ENCODE measurements at places on chromosomes 12 and 14.

DNA sequence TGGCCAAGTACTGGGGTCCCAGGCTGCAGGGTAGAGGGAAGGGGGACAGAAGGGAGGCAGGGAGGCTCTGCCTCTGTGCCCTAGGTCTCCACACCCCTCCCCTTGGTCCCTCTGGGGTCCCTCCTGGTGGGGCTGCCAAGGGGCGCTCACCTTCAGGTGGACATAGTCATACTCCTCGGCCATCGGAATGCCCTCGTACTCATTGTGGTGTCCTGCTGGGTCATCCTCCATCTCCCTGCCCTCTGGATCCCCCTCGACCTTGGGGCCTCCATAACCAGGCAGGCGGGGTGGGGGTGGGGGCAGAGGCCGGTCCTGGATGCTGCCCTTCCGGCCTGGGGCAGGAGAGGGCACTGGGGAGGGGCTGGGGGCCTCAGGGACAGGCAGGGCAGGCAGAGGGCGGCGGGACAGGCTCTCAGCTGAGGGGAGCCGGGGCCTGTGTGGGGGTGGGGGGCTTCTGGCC is 5.8 kb downstream of the EFS start:
- DNase-seq: no peak

DNA sequence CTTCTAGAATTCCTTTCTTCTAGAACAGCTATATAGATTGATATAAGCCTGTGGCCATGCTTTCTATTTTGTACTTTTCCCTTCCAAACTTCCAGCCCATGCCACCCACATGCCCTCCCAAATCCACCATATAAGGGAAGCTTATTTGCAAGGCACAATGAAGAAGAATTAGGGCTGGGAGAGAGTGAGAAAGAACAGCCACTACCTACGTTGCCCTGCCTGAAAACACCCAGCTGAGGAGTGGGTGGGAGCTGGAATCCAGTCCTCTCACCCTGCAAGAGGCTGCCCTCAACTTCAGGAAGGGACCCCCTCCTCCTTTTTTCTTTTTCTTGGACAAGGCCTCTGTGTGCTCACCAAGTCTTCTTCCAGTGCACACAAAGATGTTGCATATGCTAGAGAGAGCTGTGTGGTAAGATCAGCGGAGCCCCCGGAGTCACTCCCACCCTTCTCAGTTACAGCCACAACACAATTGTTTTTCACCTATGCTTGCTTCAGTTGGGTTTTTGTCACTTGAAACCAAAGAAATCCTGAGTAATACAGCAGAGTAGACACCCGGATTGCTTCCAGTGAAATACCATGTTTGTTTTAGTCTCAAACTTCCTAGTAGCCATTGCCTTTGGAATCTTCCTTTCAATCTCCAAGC is 38.8 kb downstream of the CDKL1 start:
- no peak for DNase-seq

DNA sequence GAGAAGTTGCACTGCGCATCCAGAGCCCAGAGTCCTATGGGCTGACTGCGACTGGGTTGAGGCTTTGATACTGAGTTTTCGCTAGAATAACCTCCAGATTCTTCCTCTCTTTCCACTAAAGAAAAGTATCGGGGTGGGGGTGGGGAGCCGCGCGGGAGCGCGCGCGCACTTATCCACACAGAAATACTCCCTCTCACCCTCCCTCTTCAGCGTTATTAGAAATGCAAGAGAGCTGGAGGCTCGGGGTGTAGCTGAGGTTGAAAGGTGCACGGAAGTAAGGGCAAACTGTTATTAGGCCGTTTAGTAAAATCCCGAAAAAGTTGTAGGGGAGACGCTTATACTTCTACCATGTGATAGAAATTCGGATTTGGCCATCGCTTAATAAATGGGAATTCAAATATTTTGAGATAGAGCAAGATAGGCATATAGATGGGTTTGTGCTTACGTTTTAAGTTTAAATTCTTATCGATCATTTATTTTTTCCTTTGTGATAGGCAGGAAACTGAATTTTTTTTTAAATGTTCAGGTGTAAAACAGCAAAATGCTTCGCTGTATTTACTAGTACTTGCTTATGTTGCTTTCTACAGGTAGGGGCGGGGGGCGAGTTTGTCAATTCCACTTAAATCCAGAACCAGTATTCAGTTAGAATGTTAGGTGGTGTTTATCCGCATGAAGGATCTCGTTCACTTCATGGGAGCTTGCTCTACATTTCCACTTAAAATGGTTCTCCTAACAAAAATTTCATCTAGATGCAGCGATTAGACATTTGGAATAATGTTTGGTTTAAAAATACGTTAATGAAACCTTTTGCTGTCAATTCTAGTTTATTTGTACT is 1.1 kb downstream of the ARHGAP5 start:
- no peak for DNase-seq

DNA sequence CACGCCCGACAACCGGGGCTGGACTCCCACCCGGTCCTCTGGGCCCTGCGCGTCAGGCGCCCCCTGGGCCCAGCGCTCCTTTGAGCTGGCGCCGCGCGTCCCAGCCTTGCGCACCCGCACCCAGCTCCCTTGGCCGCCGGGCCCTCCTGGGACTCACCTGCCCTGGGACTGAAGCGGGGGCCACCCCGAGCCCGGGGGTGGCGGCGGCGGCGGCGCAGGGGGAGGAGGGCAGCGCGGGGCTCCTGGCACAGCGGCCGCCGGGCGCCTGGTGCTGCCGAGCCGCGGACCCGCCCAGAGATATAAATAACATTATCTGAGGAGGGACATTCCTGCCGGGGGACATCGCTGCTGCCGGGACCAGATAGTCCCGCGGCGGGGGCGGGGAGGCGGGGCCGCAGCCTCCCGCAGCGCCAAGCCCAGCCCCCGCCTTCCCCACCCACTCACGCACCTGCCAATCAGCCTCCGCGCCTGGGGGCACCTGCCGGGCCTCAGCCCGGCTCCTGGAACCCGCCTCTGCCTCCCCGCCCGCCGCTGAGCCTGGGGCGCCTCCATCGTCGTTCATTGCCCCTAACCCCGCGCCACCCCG is at the start of gene SPTB:
SPTB (minus strand) TSS at position 273 of the 586 bp plus-strand sequence. CDS start 56,813 bp downstream, outside the sequence.
- DNase-seq: peak; percentile 52

DNA sequence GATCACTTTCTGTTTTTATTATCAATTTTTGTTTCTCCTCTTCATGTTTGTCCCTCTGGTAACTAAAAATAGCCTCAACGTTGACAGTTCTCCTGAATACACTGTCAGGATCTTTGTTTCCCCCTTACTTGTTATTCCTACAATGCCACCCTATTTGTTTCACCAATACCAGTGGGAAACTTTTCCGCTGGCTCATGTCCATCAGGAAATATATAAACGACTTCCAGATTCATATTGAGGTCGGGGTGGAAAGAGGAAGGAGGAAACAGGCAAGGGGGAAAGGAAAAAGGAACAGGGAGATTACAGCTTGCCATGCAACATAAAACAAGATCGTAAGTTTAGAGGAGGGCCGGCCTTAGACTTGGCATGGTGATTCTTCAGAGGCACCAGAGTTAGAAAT is 61.7 kb downstream of the BTBD7 start:
- no peak for DNase-seq

GRCh38 chr12:43976027-43976426 is 140.1 kb downstream of the TMEM117 start:
- DNase-seq: no peak

DNA sequence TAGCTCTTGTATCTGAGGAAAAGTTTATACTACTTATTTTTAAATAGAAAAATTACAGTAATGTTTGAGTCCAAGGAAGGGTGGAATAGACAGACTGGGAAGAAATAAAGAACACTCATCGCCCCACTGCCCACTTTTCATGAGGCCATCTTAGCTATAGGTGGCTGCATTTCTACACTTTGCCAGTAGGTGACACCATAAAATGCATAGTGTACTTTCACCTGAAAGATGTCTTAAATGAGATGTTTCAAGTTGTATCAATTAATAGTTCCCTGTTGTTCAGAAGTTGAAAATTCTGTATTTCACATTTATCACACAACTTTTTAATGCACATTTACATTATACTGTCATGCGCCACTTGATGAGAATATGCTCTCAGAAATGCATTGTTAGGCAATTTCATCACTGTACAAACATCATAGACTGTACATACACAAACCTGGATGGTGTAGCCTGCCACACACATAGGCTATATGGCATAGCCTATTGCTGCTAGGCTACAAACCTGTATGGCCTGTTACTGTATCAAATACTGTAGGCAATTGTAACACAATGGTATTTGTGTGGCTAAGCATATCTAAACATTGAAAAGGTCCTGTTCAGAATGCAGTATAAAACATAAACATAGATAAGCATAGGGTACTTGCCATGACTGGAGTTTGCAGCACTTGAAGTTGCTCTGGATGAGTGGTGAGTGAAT is 27.6 kb downstream of the PMCH start:
- DNase-seq: no peak

GRCh38 chr12:89345830-89346740 is 6.2 kb downstream of the DUSP6 start:
- DNase-seq: peak; percentile 46

GRCh38 chr14:71734885-71735284 is 197.3 kb upstream of the RGS6 start:
- DNase-seq: no peak

- DNase-seq: no peak
Measured at GRCh38 chr12:124655698-124656516, 88.5 kb upstream of the NCOR2 start.

DNA sequence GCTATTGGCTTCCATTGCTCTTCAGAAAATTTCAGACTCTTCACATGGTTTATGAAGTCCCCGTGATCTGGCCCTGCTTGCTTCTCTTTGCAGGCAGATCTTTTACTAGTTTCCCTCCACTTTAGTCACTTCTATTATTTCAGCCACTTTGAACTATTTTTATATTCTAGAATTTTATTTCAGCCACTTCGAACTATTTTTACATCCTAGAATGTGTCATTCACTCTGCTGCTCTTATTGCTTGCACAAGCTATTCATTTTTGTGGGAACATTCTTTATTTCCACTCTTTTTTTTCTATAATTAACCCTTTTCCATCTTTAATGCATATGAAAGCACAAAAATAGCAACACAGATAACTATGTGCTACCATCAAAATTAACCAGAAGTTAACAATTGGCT is 24.5 kb downstream of the TSHR start:
- DNase-seq: no peak

GRCh38 chr12:68844788-68845695 is 37.1 kb downstream of the MDM2 start:
- DNase-seq: no peak

DNA sequence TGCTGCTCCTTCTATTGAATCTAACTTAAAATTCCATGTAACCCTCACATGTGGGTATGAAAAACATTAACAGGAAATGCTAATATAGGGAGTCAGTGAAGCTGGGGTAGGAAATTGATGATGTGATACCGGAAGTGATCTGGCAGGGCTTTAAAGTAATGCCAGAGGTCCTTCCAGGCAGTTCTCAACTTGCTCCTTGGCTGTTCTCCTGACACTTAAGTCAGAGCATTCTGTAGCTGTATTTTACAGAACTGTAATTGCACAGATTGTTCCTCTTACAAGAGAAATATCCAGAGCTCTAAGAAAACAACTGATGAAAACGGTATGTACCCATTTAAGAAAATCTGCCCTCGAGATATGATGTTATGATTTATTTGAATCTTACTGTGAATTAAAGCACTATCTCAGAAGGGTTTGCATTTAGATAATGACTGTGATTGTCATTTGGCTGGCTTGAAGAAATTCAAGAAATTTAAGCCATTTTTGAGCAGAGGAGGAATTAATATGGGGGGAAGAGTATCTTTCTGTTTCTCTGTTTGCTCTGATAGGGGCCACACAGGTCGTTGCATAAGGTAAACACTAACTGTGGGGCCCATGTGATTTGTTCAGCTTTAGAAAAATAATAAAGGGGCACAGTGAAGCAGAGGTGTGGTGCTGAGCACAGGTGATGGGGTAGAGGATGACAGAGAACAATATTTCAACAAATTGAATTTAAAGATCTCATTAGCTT is 88.4 kb downstream of the BBS10 start:
- no peak for DNase-seq

DNA sequence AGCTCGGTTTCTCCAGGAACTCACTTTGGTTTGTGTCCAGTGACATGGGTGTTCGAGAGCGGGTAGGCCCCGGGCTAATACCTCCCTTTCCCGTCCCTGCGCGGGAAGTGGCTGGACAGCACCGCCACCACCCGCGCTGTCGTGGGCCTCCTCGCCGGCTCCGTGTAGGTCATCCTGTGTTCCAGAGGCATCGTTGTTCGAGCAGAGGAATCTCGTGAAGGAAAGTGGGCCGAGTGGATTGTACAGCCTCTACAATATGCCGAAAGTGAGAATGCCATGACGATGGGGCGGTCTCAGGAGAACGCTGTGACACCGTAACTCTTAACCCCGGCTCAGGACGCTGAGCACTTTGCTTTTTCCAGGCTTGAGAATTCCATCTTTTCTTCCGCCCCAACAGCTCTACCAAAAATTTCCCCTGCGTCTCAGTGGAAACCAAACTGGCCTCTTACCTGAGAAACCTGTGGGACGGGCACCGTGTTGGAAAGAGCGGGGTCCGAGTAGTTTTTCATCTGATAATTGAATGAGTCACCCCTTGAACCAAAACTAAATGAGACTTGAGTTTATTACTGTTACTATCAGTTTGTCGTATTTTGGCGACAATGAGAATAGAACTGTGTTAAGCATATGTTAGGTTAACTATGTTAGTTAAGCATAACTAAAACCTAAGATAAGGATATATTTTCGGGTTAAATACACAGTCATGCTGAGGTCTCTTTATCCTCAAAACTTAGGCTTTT is 510 bp downstream of the EIF2S1 start:
- no peak for DNase-seq

- DNase-seq: no peak
Measured at GRCh38 chr14:92516966-92517506, 3.5 kb downstream of the RIN3 start.

DNA sequence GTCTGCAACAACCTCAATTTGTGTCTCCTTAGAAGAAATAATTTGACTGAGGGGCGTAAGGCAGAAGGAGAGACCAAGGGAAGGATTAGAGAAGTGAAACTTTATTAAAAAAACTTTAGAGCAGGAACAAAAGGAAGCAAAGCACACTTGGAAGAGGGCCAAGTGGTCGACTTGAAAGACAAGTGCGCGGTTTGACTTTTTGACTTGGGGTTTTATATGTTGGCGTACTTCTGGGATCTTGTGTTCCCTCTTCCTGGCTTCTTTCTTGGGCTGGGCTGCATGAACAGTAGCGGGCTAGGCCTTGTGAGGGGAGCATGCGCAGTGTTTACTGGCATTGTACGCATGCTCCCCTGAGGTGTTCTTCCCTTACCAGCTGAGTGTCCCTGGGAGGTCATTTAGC is 369.3 kb upstream of the DCN start:
- DNase-seq: no peak

Measured in GM12891 (cell line).